B cell (primary cell): ENCODE measurements at places on chromosomes 7 and 10. TPM values are rescaled to one million over a fixed set of nuclear protein-coding genes. Genes with fewer than 3 reads are reported as not detected.
A peak's percentile ranks its signal among the peaks of the same experiment; 100 is the strongest.

DNA sequence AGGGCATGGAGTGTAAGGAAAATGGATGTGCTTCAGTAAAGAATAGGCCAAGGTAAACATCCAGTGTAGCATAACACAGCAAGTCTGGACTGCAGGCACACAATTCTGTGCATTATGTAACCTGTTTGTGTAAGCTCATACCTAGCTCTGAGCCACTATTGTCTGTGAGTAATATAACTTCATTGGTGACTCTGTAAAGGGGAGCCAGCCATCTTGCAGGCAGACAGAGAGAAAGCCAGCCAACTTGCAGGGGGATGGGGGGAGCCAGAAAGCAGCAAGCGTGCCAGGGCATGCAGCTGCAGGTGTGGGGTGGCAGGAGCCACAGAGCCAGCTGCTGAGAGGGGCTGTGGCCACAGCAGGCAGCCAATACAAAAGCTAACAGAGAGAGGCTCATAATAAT, 449.2 kb downstream of the IPMK start:
- H3K4me1 ChIP-seq, result no peaks in the 10 kb centered on the region
- no peak overlapping the region for H3K4me3 ChIP-seq
- no peaks in the 10 kb centered on the region for H3K27me3 ChIP-seq
- H3K27ac ChIP-seq, result no peak overlapping the region

DNA sequence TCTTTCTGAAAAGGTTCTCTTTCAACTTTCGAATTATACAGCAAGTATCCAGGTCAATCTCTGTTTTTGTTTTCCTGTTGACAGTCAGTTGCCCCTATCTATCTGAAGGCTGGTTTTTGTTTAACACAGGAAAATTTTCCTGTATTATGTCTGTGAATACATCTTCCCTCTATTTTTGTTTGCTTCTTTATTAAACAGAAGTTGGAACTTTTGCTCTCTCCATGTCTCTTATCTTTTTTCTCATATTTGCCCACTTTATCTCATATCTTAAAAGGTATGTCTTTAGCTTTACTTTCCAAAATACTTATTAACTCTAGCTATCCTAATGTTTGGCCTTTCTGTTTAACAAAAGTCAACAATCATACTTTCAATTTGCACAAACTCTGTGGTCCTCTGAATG, 95.0 kb downstream of the BRAF start:
- no peak overlapping the region for H3K27ac ChIP-seq
- DNase-seq, result no peak
- no peak overlapping the region for H3K4me3 ChIP-seq
- no peaks in the 10 kb centered on the region for H3K27me3 ChIP-seq
- peaks cover 31% of the 10 kb centered on the region for H3K36me3 ChIP-seq
- H3K4me1 ChIP-seq, result no peaks in the 10 kb centered on the region

GRCh38 chr10:101832325-101832771, 11.3 kb downstream of the KCNIP2 start:
- H3K27ac ChIP-seq, result peak overlapping the region; percentile 96
- no peaks in the 10 kb centered on the region for H3K27me3 ChIP-seq
- DNase-seq, result peak; percentile 19
- no peaks in the 10 kb centered on the region for H3K36me3 ChIP-seq

- H3K27me3 ChIP-seq, result no peaks in the 10 kb centered on the region
- peaks cover 8% of the 10 kb centered on the region for H3K36me3 ChIP-seq
These were observed 123.6 kb downstream of the RNF32 start for GRCh38 chr7:156764016-156764669.

Gene NUTM2A
- total RNA-seq, result 0.63 and 0.96 TPM in 2 replicates

DNA sequence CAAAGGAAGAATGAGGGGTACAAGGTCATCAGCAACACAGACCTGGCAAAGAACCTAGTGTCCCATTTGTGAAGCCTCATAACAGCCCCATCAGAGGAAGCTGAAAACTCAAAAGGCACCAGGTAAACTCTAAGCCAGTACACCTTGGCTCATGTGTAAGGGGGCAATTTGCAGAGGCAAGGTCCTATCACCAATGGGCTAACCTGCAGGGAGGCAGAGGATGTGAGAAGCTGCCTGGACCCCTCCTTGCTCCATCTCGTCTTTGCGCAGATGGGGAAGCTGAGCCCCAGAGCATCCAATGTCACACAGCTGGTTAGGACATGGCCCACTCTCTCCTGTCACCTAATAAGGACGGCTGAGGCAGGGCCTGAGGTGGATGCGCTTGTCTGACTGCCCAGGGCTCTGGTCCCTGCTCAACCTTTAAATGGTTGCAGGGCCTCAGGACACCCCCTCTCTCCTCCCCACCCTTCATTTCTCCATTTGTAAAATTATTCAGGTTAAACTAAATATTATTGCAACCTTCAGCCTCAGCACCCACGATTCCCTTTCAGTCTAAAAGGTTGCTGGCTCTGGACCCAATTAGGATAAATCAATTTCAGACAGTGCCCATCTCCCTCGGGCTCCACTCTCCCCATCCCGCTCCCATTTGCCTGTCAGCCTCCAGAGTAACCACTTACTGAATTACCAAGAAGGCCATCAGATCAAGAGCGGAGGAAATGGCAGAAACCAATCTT, 135.3 kb downstream of the OAT start:
- no peak overlapping the region for H3K4me3 ChIP-seq
- H3K36me3 ChIP-seq, result no peaks in the 10 kb centered on the region
- no peaks in the 10 kb centered on the region for H3K27me3 ChIP-seq
- H3K27ac ChIP-seq, result no peak overlapping the region
- no peak for DNase-seq
- peaks cover 9% of the 10 kb centered on the region for H3K4me1 ChIP-seq

Gene ERCC6
- 59.8 and 65.9 TPM in 2 replicates for total RNA-seq

- H3K4me3 ChIP-seq, result no peak overlapping the region
- no peaks in the 10 kb centered on the region for H3K27me3 ChIP-seq
- no peak for DNase-seq
- H3K4me1 ChIP-seq, result no peaks in the 10 kb centered on the region
These were observed 51.2 kb upstream of the RELN start for GRCh38 chr7:104040666-104041065.

Gene TLX1
- total RNA-seq, result not detected in 2 replicates

Gene CALHM1
- total RNA-seq, result 0.34 and 0.41 TPM in 2 replicates

Gene SYT15B
- total RNA-seq, result not detected in 2 replicates

- H3K27ac ChIP-seq, result no peak overlapping the region
- H3K27me3 ChIP-seq, result no peaks in the 10 kb centered on the region
- H3K4me3 ChIP-seq, result no peak overlapping the region
- no peak for DNase-seq
- H3K36me3 ChIP-seq, result peaks cover 1% of the 10 kb centered on the region
- peaks cover 11% of the 10 kb centered on the region for H3K4me1 ChIP-seq
These were observed 2.7 kb downstream of the OGDH start for GRCh38 chr7:44608916-44609648.

GRCh38 chr10:13673156-13673555, 86.4 kb downstream of the PRPF18 start:
- no peaks in the 10 kb centered on the region for H3K27me3 ChIP-seq
- H3K4me3 ChIP-seq, result no peak overlapping the region
- no peak overlapping the region for H3K27ac ChIP-seq

DNA sequence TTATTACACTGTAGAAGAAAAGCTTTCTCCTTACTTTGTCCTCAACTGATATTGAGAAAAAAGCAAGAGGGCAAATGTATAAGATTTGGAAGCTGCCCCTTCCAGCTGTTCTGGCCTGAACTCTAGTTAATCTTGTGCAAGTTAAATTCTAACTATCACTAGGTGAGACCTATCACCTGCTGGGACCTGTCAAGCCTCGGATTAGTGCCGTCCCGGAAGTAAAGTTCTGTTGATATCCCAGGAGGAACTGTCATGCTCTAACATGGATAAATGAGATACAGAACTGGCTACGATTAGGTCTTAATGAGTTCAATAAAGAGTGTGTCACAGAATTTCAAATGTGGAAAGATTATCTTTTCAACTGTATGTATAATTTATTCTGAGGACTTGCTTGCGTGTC, 1.2 kb upstream of the BPGM start:
- DNase-seq, result no peak
- peak overlapping the region; percentile 70 for H3K4me3 ChIP-seq
- H3K27ac ChIP-seq, result peak overlapping the region; percentile 85
- H3K4me1 ChIP-seq, result peaks cover 26% of the 10 kb centered on the region
- H3K36me3 ChIP-seq, result no peaks in the 10 kb centered on the region
- peaks cover 3% of the 10 kb centered on the region for H3K27me3 ChIP-seq

DNA sequence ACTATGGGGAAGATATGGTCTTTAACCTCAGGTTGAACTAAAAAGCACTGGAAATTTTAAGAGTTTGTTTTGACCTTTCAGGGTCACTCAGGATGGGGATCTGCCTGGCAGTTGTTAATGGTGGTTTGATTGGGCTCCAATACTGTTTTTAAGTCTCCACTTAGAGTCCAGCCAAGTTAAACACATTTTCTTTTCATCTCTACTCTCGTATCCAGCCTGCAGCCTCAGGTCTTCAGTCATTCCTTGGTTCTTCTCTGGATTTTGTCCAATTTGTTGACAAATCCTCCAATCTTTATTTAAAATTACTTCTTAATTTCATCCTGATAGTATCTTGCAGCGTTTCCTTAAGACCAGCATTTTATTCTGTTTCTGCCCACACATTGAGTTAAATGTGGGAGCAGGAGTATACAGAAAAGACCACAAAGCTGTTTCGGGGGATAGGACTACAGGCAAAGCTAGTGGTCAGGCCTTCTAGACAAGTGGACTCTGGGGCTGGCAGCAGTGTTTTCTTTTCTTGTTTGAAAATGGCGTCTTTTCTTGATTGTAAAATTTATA, 133.2 kb upstream of the INHBA start:
- no peak for DNase-seq
- no peak overlapping the region for H3K27ac ChIP-seq
- no peaks in the 10 kb centered on the region for H3K36me3 ChIP-seq
- peaks cover 10% of the 10 kb centered on the region for H3K4me1 ChIP-seq
- H3K4me3 ChIP-seq, result no peak overlapping the region
- no peaks in the 10 kb centered on the region for H3K27me3 ChIP-seq

DNA sequence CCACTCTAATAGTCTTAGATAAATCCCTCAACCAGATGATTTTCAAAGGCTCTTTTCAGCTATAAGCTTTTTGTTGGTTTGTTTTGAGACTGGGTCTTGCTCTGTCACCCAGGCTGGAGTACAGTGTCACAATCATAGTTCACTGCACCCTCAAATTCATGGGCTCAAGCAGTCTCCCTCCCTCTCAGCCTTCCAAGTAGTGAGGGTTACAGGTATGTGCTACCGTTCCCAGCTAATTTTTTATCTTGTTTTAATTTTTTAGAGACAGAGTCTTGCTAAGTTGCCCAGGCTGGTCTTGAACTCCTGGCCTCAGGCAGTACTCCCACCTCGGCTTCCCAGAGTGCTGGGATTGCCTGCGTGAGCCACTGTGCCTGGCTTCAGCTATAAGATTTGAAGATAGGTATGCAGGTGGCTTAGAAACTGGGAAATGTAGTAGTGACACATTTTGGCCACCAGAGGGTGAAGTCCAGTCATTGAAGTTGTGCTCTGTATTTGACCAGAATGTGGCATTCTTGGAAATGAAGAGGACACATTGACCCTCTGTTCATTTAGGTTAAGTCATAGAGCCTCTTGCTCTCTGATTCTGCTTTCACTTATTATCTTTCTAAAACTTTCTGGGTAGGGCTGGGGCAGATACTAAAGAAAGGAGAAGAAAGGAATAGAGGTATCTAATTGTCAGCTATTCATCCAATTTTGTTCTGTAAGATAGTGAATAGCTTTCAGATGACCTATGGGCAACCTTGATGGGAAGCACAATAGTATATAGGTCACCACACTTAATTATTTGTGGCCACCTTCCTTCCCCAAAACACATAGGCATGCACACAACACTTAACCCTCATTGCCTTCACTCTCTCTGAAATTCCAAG, 36.0 kb downstream of the R3HCC1L start:
- H3K36me3 ChIP-seq, result peaks cover 13% of the 10 kb centered on the region
- no peak overlapping the region for H3K4me3 ChIP-seq
- H3K4me1 ChIP-seq, result peaks cover 25% of the 10 kb centered on the region
- DNase-seq, result peak; percentile 59
- no peak overlapping the region for H3K27ac ChIP-seq

- no peak for DNase-seq
- H3K27me3 ChIP-seq, result no peaks in the 10 kb centered on the region
- H3K27ac ChIP-seq, result no peak overlapping the region
- H3K4me3 ChIP-seq, result no peak overlapping the region
These were observed 358.4 kb downstream of the SH2D4B start for GRCh38 chr10:80896076-80896475.

DNA sequence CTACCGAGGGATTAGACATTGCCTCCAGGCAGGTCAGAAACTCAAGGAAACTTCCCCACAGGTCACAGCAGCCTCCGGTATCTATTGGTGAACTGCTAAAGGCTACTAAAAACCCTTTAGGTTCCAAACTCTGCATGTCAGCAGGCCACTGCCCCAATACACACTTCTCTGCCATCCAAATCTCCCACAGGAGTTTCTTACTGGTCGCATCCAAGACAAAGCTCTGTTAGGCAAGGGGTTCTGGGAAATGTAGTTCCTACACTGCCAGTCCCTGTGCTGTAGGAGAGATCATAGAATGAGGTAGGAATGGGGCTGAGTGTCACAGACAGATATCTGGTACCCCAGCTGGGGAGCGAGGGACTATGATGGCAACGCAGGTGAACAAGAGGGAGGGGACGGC, 757.0 kb upstream of the C7orf33 start:
- no peaks in the 10 kb centered on the region for H3K27me3 ChIP-seq
- H3K36me3 ChIP-seq, result no peaks in the 10 kb centered on the region

DNA sequence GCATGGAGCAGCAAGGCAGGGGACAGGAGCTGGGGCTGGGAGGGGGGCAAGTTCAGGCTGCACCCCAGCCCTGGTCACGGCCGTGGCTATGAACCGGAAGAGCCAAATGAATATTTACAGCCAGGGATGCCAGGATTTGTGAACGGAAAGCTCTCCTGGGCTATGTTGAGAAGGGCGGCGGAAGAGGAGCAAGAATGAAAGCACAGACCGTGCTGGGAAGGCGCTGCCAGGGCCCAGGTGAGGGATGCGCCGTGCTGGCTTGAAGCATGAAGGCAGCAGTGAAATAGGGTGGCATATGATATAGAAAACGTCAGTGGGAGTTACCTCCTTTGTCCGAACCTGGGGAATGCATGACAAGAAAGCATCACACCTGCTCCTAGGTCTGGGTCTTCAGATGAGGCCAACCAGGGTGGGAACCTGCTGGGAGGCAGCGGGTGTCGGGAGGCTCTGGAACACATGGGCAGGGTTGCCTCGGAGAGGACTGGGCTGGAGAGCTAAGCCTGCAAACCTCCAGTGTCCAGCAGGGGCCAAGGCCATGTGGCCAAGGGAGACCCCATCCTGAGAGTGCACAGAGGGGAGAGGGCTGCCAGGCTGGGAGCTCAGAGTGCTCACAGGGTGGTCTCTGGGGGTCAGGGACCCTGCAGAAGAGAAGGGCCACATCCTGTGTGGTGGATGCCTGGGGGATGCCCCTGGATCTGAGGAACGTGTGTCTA, 120.6 kb upstream of the TCERG1L start:
- H3K4me1 ChIP-seq, result no peaks in the 10 kb centered on the region
- H3K27ac ChIP-seq, result no peak overlapping the region
- DNase-seq, result no peak
- H3K36me3 ChIP-seq, result no peaks in the 10 kb centered on the region
- no peak overlapping the region for H3K4me3 ChIP-seq
- H3K27me3 ChIP-seq, result no peaks in the 10 kb centered on the region
